ENCODE measurements at places on chromosomes 3 and 15. TPM values are rescaled to one million over a fixed set of nuclear protein-coding genes. Genes with fewer than 3 reads are reported as not detected.

- no peak for DNase-seq
These were observed 70.7 kb downstream of the IQSEC1 start for GRCh38 chr3:13002398-13003124.

MORC1 gene
- polyA plus RNA-seq, result not detected

SERINC4 gene
- 0.15 TPM for polyA plus RNA-seq

NPAP1 gene
- not detected for polyA plus RNA-seq

DNA sequence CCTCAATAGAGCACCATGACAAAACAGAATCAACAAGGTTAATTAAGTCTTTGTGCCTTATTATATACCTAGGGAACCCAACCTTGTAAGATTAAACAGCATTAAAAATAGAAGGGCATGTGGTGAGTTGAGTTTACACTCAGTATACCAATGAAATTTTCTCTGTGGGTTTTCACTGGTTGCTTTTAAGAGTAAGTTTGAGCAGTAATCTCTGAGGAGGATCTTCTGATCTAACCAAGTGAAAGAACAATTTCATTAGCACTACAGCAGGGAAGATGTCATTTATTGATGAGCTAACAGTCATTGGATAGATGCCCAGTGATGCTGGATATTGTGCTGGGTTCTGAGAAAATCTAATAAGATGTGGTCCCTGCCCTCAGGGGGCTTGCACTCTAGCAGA lies 26.9 kb upstream of the AKAP13 start:
- no peak for DNase-seq

DNA sequence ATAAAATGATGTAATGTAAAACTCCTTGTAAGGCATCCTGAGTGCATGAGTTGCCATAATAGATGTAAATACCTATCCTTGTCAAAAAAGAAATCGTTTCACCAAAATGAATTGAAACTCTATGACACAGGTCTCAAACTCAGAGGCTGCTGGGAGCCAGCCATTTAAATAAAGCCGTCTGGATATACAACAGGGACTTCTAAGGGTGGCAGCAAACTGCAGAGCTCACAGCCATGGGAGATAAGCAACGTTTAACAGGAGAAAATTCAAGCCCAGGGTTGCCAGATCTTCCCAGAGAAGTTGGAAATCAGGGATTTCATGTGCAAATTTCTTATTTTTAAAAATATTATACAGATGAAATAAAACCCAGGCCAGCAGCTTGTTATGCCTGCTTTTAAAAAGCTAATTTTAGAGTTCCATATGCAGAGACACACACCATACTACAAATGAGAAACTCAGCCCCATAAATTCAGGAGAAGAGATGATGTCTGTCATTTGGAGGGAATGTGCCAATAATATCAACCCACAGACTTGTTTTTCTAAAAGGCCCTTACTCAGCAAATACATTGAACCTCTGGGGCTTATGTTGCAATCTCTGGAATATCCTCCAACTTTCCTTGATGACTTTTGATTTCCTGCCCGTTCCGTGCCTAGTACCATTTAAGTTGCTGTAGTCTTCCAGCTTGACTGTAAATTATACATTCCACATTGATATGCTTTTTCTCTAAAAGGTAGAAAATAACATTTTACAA lies 75.6 kb downstream of the AQP9 start:
- no peak for DNase-seq

DNA sequence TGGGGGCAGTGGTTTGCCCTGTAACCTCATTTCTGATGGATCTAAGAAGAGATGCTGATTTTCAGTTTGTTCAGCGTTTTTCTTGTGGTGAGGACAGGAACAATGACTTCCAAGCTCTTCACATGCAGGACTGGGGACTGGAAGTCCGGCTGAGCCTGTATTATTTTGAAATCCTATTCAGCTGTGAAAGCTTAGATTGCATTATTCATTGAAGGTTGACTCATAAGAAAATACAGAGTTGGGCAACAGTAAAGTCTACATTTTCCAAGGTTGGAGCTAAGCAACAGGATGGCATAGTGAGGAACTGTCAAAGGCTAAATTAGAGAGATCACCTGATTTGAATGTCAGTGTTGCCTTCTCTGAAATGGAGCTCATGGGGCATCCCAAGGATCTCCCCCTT lies 230.9 kb upstream of the FEZF2 start:
- DNase-seq, result no peak

DNA sequence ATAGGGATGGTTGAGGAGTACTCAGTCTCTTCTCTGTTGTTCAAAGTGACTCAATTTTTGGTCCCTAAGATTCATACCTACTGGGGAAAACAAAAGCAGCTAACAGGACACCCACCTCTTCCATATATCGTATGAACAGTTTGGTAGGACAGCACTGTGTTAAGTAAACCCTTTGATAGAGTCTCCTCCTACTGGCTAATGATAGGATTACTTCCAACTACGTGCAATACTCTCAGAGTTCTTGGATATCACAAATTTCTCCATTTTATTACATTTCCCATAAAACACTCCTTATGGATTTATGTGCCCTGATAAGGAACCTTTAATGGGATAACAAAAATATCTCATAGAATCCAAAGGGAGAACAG lies 200.2 kb upstream of the GOLGA6L4 start:
- DNase-seq, result no peak

GRCh38 chr15:25493823-25494526 lies 55.2 kb upstream of the UBE3A start:
- DNase-seq, result no peak

DNA sequence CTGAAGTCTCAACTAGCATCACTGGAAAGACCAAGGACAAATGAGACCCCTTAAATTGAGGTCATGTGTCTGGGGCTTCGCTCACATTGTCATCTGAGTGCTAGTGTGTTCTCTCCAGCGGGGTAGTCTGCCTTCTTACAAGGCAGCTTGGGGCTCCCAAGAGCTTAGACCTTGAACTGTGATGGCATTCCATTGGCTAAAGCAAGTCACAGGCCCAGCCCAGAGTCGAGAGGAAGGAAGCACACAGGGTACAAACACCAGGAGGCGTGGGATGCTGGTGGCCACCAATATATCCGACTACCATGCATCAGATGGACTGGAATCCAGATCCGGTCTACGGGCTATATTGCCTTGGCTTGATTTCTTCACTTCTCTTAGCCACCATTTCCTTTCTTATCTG lies 31.5 kb upstream of the DYNC1LI1 start:
- no peak for DNase-seq

EFHB gene
- polyA plus RNA-seq, result 0.43 TPM

DNA sequence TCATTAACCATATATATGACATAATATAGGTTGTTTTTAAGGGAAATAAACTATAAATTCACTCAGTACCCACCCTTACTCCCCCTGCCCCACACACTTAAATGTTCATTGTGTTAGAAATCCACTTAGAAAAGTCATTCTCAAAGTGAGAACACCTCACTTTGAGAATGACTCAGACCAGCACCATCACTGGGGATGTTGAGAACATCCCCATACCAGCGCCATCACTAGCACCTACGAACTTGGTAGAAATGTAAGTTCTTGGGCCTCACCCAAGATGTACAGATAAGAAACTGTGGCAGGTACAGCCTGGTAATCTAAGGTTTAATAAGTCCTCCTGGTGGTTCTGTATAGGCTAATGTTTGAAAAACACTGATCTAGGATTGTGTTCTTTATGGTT lies 362.6 kb downstream of the LPP start:
- DNase-seq, result no peak

All from psoas muscle (tissue), 8 donors.